Amniotic stem cell (primary cell): ENCODE measurements at places on chromosomes 5 and 9.

DNA sequence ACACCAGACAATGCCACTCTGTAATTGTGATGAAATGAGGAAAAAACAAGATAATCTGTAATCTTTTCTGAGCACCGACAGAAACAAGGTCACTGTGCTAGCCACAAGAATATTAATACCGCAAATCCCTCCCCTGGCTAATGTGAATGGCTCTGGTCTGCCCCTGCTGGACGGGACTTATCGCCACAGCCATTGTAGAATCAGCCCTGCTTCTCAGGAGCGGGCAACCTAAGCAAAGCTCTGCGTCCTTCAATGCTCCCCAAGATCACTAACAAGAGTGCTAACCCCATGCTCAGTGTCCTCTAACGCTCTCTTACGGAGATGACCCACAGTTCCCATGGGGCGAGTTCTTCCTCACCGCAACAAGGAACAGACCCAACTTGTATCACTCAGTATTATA, 42.7 kb downstream of the OR2V1 start:
- DNase-seq = no peak

DNA sequence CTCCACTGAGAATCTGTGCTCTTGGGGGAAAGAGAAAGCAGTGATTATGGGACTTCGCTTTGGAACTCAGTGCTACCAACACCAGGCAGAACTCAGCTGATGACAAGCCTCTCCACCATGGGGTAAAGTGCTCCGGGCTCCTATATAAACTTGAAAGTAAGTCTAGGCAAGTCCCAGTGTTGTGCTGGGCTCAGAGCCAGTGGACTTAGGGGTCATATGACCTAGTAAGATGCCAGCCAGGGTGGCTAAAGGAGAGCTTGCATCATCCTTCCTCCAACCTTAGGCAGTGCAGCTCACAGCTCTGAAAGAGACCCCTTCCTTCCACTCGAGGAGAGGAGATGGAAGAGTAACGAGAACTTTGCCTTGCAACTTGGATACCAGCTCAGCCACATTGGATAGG, 35.1 kb upstream of the FREM1 start:
- no peak for DNase-seq

DNA sequence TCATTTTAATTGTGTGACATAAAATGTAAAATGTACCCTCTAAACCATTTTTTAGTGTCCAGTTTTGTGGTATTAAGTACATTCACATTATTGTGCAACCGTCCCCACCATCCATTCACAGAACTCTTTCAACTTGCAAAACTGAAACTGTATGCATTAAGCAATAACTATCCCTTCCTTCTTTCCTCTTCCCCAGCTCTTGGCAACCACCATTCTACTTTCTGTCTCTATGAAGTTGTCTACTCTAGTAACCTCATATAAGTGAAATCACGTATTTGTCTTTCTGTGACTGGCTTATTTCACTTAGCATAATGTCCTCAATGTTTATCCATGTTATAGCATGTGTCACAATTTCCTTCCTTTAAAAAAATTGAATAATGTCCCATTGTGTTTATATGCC, 142.4 kb downstream of the C9orf152 start:
- DNase-seq = no peak

GRCh38 chr5:91418158-91418557, 35.0 kb upstream of the ARRDC3 start:
- no peak for DNase-seq

DNA sequence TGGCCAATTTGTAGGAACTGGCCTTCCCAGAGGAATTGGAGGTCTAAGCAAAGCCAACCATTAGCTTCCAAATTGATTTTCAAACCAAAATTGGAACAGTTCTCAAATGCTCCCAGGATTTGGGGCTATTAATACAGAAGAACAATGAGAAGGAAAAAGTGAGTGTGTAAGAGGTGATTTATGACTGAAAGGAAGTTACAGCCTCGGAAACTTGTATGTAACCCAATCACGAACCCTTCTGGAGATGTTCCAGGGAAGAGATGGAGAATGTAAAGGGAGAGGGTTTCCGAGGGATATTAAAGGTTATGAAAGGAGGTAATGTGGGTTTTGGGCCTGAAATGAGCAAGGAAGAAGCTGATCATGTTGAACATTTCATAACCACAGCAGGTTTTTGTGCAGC, 93.2 kb upstream of the CXCL14 start:
- no peak for DNase-seq

DNA sequence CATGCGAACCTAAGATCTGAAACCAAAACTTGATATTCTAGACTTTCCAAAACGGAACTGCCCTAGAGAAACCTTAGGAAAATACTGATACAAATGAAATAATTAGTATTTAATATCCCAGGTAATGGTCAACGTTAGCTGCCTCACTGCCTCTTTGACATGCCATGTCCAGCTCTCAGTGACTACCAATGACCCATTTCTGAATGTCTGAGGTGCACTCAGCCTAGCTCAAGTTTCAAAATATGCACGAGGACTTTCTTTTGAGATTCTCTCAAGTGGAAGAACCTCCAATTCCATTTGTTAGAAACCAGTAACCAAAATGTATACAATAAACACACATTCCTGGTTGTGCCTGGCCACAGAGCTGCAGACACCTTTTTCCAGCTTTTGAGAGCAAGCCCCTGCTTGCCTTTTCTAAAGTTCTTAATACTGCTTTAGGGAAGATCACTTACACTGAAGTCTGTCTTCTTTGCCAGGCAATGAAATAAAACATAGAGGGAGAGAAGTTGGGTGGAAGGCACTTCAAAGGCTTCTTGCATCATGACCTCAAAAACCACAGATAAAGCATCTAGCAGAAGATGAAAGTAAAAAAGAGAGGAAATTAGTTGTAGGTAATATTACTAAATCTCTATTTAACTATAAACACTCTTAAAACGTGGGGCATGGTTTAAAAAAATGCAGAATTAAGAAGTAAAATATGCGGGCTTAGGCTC, 87.9 kb downstream of the MRPS27 start:
- no peak for DNase-seq

GRCh38 chr5:146825033-146825432, 53.5 kb downstream of the PPP2R2B start:
- no peak for DNase-seq

DNA sequence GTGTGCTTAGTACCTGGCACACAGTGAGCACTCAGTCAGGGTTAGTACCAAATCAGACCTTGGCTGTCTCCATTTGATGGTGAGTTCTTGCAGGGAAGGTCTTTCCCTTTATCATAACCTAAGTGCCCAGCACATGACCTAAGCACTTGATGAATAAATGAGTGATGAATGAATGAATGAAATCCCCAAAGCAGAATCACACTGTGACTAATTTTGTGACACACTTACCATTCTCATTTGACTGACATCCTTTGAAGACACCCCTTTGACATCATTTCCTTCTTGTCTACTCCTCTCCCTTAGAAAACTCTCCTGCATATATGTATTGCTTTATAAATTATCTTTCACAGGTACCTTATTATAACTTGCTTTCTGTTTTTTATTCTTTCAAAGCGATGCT, 130.2 kb upstream of the ELL2 start:
- no peak for DNase-seq

DNA sequence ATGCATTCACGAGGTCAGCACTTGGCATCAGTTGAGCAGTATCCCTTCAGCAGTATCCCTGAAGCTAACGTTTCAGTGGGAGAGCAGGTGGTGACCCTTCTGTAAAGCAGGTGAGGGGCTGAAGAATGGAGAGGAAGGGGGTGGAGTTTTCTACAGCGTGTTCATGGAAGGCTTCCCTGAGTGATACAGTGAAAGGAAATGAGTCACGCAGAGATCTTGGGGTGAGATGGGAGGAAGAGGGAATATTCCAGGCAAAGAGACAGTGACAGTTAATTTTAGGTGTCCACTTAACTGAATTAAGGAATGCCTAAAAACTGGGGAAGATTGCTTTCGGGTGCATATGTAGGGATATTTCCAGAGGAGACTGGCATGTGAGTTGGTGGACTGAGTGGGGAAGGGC, 25.7 kb downstream of the TAS2R1 start:
- DNase-seq = no peak

DNA sequence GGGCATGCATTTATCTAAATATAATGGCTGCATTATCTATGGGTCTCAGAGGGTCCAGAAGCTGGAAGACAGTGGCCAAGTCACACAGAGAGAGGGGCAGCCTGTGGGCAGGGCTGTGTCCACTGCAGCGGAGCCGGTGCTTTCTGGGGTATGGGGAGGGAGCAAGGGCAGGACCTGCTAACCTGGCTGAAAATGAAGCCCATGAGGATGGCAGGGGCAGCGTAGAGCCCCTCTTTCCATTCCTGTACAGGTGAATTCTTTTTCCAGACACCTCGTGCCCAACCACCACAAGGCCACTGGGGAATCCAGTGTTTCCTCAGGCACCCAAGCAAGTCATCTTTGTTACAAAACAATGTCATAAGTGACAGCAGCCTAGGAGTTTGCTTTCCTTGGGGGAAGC, 305.9 kb upstream of the IRX4 start:
- DNase-seq = no peak

- no peak for DNase-seq
Observed at GRCh38 chr5:62127098-62127736, 178.8 kb upstream of the KIF2A start.

DNA sequence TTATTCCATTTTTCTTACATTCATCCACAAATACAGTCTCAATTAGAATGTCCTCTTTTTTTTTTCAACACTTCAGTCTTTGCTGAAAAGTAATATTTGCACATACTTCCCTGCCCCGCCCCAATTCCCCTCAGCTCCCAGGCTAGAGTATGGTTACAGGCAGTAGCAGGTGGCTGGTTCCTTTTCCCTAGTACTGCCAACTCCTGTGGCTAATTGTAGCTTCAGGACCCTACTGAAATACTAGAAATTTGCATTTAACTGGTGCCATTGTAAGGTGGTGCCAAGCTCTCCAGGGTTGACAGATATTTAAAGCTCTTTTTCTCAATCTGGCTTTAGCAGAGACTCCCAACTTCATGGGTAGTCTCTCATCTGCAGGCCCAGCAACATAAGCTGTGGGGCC, 80.3 kb downstream of the FAM81B start:
- no peak for DNase-seq

DNA sequence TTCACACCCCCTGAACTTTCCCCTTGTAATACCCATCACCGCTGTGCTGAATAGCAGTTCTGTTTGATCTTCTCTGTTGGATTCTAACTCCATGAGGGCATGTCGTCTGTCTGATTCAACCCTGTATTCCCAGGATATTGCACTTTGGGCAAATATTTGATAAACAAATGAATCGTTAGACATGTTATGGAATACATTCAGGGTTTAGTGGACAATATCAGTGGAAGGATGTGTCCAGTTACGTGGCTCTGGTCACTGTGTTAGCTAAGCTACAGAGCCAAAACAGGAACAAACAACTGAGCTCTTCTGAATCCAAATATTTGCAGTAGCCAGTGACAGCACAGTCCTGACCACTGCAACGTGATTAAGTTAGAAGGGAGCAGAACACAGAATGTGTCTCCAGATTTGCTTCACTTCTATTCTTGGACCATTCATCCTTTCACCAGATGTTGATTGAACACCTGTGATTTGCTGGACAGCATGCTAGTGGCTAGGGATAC, 13.2 kb downstream of the ANGPTL2 start:
- no peak for DNase-seq

- DNase-seq = no peak
Observed at GRCh38 chr5:6545036-6545693, 87.7 kb downstream of the NSUN2 start.
